Activated CD4-positive, CD25-positive, alpha-beta regulatory T cell treated with anti-CD3 and anti-CD28 coated beads, Interleukin-2, amount 50 U/mL, for 24 hours (primary cell): ENCODE measurements at places on chromosomes 4 and X.

- no peak for ATAC-seq
These were observed 23.5 kb upstream of the DUSP9 start for GRCh38 chrX:153623310-153624029.

DNA sequence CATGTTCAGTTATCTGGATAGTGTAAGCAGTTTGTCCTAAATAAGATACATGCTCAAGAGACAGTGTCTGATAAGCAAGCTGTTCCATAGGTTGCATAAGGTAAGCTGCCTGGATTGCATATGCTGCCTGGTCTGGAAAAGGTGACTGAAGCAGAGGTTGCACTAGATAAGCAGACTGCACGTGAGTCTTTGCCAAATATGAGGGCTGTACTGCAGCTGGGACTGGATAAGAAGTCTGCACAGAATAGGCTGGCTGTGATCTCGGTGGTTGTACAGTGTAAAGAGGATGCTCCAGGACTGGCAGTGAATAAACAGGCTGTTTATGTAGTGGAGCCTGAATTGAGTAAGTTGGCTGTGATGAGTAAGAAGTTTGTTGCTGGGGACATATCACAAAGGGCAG lies 68.9 kb downstream of the WNK3 start:
- no peak for ATAC-seq

- no peak for ATAC-seq
These were observed 92.8 kb upstream of the BMP2K start for GRCh38 chr4:78683352-78683751.

DNA sequence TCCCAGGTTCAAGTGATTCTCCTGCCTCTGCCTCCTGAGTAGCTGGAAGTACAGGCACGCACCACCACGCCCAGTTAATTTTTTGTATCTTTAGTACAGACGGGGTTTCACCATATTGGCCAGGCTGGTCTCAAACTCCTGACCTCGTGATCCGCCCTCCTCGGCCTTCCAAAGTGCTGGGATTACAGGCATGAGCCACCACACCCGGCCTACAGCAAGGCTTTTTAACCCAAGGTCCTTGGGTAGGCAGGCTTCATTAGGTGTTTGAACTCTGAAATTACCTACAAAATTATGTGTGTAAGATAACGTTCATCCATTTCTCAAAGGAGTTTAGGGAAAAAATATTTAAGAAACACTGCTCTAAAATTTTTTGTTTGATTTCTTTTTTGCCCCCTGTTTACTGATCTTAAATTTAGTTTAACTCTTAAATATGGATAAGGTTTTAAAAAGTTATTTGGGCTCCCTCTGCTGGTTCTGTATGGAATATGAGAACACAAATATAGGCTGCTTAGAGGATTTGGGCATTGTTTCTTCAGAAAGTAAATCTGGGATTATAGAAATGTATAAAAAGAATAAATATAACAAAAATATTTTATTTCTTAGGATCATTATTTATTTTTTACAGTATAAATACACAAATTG lies 92.8 kb downstream of the CBR4 start:
- ATAC-seq, result no peak

DNA sequence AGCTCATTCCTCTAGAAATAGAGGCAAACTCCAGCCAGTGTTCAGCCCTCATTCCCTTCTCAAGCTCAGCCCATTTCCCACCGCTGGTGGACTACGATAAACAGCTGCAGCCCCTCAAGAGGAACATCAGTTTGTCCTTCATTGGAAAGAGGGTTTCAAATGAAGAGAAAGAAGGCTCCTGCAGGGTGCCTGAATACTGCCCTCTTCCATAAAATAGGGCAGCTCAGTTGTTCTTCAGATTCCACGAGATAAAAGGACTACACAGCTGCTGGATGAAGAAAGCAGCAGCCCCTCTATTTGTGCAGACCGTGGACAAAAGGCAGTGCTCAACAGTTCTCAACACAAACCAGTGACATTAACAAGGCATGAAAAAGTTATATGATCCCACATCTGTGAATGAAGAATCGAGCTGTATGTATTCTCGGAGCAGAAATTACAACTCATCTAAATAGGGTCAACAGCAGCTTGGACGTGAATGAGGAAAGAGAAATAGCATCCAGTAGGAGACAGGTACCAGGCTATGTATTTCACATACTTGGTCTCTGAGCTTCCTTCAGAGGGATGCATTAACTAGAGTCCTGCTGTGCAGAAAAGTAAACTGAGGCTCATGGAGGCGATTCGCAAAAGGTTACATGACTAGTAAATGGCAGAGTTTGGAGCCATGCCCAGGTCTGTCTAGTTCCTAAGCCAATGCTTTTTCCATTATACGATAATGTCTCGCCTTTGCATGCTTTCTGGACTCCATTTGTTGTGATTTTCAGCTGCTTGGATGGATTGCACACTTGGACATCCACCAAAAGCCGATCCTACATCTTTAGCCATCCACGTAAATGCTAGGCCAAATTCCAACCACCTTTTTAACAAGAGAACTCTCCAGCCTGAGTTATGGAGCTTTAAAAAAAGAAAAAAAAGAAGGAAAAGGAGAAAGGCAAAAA lies 301.2 kb upstream of the PPARGC1A start:
- ATAC-seq, result no peak

- no peak for ATAC-seq
These were observed 216.4 kb upstream of the TET2 start for GRCh38 chr4:104930298-104930697.

DNA sequence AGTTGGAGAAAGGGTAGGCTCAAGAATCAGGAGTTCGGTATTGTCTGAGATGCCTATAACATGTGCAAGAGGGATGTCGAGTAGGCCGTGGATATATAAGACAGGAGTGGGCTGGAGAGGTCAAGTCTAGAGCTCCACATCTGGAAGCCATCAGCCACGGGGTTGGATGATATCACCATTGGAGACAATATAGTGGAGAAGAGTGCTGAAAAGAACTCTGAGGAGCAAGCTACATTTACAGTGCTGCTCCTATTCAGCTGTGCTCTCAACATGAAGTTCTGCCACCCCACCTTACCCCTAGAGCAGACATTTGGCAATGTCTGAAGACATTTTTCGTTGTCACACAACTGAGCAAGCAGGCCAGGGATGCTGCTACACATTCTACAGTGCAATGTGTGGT lies 20.9 kb upstream of the PLAC1 start:
- ATAC-seq, result no peak

- no peak for ATAC-seq
These were observed 13.6 kb downstream of the LDB2 start for GRCh38 chr4:16884673-16885460.

DNA sequence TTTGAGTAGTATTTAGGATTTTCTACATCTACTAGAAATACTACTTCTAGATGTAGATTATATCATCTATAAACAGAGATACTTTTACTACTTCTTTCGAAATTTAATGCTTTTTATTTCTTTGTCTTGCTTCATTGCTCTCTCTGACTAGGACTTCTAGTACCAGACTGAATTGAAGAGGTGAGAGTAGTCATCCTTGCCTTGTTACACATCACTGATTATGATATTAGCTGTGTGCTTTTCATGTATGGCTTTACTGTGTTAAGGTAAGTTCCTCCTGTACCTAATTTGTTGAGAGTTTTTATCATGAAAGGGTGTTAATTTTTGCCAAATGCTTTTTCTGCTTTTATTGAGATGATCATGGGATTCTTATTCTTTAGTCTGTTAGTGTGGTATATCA lies 19.6 kb upstream of the IL2 start:
- peak; percentile 33 for ATAC-seq

- no peak for ATAC-seq
These were observed 644.1 kb upstream of the AGA start for GRCh38 chr4:178086320-178086719.

GRCh38 chrX:69257499-69258127 lies 92.4 kb upstream of the PJA1 start:
- ATAC-seq, result no peak

GRCh38 chrX:118116713-118117550 lies at the start of gene KLHL13:
Gene KLHL13, minus strand, starts transcription at chrX:118116810. Its CDS starts 88,337 bp downstream, at chrX:118028473.
- no peak for ATAC-seq

- ATAC-seq, result no peak
These were observed 529 bp upstream of the UBA6 start for GRCh38 chr4:67701517-67701850.

DNA sequence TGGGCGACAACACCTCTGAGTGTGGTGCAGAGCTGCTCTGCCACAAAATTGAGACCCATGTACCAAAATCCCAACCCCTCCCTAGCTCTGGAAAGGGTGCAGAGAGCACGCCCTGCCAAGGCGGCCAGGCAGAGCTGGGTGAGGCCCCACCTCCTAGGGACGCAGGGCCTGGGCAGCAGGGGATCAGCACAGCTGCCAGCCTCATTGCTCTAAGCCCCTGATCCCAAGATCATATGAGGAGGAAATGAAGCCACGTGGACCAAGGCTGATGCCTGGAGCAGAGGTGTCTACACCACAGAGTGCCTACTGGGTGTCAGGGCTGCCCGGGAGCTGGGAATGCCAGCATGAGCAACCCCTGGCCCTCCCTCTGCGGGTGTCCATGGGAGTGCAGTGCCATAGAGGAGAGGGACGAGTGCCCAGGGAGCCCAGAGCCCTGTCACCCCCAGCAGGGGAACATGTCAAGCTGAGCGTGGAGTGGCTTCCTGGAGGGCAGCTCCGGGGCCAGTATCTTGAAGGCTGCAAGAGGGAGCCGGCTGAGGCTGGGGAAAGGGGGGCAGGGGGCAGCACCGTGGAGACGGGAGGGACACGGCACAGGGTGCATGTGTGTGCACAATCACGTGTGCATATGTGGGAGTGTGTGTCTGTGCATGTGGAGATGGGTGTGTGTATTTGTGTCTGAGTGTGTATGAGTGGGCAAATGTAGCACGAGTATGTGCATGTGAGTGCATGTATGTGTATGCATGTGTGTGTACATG lies 63.9 kb upstream of the PSAPL1 start:
- ATAC-seq, result no peak

DNA sequence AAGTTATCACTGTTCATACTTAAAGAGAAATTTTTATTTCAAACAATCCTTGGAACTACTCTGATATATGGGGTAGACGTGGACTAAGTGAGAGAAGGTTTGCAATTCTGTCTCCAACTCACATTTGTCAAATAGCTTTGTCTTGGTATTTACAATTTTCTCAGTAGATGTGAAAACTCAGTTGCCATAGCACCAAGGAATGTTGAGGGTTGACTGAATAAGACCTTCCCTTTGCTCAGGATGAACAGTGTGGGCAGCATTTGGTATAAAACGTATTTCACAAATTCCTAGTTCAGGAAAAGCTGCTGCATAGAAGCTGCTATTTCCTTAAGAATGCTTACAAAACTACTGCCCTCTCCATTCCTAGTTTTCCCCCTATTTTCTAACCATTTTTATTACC lies 399.5 kb downstream of the NKX6-1 start:
- no peak for ATAC-seq

DNA sequence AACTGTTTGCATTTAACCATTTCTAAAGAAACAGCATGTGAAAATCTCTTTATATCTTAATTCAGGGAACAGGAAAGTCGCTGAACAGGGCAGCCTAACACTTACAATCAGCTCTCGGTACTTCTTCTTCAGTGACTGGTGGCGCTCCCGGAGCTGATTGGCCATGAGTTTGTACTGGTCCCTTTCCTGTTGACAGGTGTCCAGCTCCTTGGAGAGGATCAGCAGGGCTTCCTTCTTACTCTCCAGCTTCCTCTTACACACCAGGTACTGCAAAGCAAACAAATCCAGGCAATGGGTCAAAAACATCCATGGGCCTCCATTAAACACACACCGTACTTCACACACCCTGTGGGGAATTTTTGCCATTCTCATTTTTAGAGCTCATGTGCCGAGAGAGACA lies 36.4 kb downstream of the CCDC149 start:
- ATAC-seq, result no peak

DNA sequence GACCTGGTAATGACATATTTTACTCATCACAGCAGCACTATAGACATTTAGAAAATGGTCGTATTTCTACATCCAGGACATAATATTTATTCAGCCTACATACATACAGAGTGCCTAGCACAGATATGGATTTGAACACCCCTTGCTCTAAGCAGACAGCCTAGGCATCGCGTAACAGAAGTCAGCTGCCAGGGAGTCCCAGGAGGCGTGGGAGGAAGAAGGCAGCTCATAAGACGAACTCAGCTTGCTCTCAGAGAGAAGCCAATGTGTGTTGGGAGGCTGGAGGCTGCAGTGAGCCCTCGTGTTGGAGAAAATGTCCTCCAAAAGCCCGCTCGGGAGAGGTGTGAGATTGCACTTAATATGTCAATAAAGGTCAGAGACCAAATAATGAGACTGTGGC lies 131.6 kb downstream of the BCOR start:
- no peak for ATAC-seq

DNA sequence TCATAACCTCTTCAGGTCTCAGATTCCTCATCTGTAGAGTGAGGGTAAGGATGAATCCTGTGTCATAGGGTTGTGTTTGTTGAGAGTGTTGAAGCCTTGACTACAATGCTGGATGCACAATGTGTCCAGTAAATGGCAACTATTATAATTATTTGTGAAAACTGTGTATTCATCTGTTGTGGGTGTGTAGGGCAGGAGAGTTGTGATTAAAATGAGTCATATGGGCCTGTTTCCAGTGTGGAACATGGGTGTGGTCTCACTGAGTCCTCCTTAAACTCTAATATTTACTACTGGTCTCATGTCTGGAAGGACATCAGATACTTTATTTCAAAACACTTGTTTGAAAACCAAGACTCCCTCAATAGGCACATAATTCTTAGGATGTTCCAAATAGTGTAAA lies 208.5 kb upstream of the CASK start:
- ATAC-seq, result no peak

GRCh38 chr4:186205156-186205555 lies 13.8 kb downstream of the CYP4V2 start:
- no peak for ATAC-seq

DNA sequence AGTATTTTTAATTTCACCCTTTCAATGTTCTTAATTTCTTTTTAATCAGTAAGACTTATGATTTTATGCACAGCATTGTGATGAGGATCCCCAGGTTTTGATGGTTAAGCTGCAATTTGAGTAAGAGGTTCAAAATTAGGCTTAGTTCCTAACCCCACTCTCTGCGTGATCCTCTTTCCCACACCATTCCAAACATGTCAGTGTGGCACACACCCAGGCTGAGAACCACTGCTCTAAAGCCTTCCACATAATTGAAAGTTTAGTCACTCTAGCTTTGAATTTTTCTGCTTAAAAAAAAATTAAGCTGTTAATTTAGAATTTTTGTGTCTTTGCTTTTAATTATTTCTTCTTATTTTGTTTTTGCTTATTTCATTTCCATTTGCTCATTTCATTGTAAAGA lies 68.8 kb upstream of the SLC7A11 start:
- ATAC-seq, result no peak

GRCh38 chr4:53937918-53938317 lies 126.5 kb downstream of the CHIC2 start:
- no peak for ATAC-seq

DNA sequence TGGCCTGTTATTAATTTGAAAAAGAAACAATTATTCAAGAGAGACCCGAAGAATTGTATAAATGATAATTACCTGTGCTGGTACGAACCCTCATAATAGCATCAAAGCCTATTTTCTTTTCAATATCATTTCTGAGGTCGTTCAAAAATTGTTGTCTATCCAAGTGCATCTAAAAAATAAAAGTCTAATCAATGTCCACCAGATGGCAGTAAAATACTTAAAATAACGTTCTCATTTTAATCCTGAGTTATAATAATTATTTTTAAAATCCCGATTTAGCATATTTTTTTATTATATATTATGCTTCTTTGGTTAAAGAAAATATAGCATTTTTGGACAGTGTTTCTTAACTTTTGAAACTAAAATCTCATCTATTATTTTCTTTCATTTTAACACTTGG lies 55.7 kb downstream of the METTL14 start:
- no peak for ATAC-seq
